ENCODE measurements at places on chromosomes 12 and 14.

GRCh38 chr14:81400202-81400678, at the start of gene STON2:
TSS of gene STON2 (minus strand) at chr14:81400324. CDS start at chr14:81398382, 1,942 bp downstream.
- DNase-seq: no peak

- no peak for DNase-seq
These were observed 141.4 kb downstream of the TTLL5 start for GRCh38 chr14:75802486-75802885.

GRCh38 chr12:115597157-115597712, 680.3 kb downstream of the MED13L start:
- no peak for DNase-seq

DNA sequence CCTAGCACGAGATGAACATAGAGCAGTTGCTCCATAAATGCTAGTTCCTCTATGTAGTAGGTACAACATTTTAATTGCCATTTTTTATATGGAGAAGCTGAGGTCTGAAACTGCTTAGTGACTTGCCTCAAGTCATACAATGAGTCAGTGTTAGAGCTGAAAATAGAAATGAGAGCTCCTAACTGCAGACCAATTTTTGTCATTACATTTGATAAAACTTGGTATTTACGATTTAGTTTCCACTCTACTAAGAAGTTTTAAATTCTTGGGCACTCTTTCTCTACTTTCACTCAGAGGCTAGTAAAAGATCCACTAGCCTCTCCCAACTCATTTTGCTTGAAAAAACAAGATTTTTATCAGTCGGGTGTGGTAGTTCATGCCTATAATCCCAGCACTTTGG, 8.1 kb upstream of the TMED10 start:
- DNase-seq: no peak

- DNase-seq: no peak
These were observed 2.0 kb downstream of the ASPG start for GRCh38 chr14:104087505-104087904.

- no peak for DNase-seq
These were observed 67.0 kb downstream of the ARF6 start for GRCh38 chr14:49959822-49960408.

- DNase-seq: no peak
These were observed 76.5 kb downstream of the VCPKMT start for GRCh38 chr14:50039734-50040400.

- no peak for DNase-seq
These were observed 723.4 kb upstream of the MDGA2 start for GRCh38 chr14:48398675-48399282.

DNA sequence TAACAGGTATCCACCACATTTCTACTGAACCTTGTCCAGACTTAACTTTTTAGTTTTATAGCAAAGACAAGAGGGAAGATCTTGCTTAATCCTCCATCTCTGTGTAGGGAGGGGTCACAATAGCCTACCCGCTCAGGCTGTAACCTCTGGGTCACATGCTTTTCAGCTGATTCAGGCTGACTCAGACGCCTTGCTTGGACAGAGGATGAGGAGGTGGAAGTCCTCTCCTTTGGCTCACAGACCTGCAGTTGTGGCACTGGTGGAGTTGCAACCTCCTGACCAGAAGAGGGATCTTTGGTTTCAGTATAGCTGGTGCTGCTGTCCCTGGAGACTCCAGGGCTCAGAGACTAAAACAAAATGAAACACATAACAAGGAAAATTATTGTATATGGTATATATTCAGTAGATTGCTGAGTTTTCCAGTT, 16.2 kb downstream of the ACIN1 start:
- DNase-seq: no peak

DNA sequence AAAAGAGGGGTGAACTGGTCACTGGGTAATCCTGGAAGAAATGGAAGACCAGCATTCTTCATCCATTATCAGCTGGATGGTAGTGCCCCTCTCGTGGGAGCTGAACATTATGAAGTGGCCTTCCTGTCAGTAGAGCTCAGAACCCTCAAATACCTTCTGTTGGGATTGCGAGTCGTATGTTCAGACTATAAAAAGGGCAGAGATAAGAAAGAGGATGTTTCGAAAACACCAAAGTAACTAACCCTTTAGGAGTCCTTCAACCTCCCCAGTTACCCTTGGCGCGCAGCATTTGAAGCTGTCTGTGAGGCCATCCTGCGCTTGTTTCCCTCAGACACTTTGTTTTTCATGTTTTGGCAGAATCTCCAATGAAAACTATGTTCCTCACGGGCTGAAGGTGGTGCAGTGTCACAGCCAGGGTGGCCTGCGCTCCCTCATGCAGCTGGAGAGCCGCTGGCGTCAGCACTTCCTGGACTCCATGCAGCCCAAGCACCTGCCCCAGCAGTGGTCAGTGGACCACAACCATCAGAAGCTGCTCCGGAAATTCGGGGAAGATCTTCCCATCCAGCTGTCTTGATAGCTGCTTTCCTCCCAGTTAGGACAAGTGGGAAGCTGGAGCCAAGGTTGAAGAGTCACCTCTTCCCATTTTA, 19.3 kb upstream of the GALNT16 start:
- no peak for DNase-seq

DNA sequence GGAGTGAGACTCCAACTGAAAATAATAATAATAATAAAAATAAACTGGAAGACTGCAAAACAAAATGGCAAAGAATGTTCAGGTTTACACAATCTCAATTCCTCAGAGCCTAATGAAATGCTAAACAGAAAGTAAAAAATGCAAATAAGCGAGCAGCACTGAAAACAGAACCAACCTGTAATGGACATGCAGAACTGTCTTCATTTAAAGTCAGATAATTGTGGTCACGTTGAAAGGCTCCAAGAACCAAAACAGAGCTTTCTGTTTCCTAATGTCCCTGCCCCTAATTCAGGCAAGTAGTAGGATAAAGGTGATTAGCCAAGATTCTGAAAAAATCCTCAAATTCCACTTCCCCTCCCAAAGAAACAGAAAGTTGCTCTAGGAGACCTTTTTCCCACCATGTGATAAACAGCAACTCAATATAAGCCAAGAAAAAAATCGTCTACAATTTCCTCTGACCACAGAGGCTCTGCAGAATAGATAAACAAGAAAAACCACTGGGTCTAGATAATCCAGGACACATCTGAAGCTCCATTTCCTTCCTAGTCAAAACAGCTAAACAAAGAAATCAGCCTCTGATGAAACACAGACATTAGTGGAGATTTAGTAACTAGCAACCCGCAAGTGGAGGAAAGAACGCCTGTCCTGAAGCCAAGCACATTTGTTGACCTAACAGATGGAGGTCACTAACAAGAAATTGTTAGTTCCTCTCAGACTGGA, 3.0 kb downstream of the MIS18BP1 start:
- DNase-seq: no peak

GRCh38 chr14:24368562-24369252, 723 bp downstream of the NFATC4 start:
- no peak for DNase-seq

DNA sequence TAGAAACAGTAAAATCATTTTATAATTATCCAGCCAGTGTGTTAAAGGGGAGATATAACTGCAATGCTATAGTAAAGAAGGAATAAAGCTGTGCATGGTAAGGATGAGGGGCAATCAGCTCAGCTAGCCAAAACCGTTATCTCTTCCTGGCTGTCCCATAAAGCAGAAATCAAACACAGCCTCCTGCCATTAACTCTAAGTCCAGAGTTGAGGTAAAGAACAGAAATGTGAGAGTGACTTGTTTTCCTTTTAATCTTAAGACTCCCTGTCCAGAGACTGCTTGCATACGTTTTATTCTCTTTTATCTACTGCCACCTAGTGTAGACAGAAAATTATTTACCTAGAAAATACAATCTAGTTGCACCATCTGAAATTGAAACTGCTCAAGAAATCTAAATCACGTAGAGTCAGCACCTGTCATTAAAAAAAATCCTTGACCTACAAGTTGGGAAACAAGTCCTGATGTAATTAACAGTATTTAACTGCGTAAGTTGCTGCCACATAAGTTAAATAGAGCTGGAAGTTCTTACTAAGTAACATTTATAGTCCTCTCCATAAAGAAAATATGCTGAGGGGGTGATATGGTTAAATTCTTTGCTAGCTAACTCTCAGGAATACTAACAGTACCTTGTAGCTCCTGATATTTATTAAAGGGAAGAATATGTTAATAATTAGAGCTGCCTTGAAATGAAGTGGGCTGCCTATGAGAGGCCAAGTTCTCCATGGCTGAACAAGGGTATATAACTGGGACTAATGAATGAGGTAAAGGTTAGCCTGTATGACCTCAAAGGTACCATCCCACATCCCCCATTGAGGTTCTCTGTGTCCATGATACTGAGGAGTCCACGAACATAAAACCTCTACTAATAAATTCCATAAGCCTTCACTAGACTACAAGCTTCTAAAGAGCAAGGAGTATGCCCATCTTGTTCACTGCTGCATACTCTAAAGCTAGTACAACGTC, 62.7 kb downstream of the GALNT4 start:
- no peak for DNase-seq

DNA sequence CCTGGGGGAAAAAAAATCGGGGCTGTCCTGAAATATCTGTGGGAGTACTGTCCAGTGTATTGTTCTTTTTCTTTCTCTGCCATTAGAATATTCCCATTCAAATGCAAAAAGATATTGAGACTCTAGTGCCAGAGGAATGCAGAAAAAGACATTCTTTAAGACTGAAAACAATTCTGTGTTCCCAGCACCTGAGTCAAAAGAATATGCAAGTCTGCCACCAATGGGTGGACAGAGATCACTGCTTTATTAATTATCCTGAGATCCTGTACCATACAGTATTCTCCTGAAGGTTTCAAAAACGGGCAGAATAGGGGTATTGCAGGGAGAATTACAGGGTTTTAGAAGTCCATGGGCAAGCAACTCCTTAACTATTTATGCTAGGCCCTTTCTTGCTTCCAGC, 361.8 kb downstream of the C12orf50 start:
- DNase-seq: no peak

DNA sequence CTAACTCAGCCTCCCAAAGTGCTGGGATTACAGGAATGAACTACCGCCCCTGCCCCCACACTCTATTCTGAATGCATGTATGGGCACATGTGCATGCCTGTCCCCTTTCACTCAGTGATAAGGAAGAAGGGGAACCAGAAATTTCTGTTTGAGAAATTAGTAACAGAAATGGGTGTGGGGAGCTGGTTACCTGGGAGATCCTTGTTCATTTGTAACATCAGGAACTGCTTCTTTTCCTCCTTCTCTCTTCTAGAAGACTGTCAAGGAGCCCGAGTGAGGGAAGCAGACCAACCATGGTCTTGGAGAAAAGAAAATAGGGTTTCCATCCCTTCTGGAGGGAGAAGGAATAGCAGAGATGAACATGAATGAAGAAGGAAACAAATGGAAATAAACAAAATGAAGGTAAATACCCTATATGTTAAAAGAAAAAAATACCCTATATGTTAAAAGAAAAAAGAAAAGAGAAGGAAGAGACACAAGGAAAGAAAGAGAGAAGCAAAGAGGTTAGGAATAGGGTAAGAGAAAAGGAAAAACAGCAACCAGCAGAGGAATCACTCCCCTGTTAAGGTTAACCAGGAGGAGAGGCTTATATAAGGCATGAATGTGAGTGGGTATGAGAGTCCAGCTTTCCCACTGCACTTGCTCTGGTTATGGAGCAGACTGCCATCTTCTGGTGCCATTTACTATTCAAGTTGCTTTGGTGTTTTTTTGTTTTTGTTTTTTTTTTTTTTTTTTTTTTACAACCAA, 3.3 kb downstream of the PPP1R3E start:
- no peak for DNase-seq

GRCh38 chr12:26636710-26637328, 196.2 kb downstream of the ITPR2 start:
- no peak for DNase-seq

DNA sequence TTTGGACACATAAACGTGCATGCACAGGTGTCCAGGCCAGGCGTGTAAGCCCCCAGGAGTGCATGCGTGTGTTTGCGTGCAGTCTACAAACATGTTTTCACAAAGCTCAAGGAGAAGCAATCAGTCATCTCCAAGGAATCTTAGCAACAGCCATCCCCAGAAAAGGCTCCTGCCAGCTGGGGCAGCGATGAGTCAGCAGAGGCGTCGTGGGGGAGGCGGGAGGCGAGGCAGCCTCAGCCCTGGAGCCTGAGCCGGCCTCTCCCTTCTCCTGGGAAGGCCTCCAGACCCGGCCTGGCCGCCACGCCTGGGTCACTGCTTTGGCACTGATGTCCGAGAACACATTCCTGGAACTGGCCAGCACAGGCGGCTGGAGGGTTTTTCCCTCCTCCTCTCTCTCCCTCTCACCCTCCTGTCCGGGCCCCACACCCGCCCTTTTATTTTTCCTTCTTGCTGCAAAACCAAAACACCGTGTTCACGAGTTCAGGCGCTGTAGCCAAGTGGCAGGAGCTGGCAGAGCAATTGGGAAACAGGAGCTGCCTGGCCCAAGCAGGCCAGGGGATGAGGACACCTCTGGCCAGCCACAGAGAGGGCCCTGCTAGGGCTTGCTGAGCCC, 92.7 kb downstream of the LRRC74A start:
- no peak for DNase-seq

DNA sequence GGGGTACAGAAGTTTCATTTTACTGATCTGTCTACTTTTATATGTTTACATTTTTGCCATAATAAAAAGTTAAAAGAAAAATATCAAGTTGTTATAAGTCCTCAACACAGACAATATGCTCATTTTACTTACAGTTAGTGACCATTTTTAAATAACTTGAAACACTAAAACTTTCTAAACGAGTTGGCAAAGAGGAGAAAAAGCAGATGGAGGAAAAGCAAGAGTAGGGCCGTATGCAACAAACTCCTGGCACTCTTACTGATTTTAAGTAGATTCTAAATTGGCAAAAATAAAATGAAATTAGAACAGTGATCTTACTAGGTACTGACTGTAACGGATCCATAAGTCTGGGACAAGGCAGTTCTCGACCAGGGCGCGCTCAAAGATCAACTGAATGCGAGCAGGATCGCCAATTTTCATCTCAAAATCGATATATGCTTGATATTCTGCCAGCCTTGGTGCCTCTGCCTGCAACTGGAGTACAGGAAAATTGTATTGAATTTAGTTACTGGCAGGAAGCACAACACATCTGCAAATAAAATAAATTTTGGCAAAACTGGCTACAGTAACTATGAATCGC, 22.3 kb downstream of the SART3 start:
- no peak for DNase-seq

All from activated effector memory CD4-positive, alpha-beta T cell treated with Interleukin-2 at 50 U/mL for 16 hours (primary cell).